ENCODE measurements at places on chromosomes 13 and 19.

DNA sequence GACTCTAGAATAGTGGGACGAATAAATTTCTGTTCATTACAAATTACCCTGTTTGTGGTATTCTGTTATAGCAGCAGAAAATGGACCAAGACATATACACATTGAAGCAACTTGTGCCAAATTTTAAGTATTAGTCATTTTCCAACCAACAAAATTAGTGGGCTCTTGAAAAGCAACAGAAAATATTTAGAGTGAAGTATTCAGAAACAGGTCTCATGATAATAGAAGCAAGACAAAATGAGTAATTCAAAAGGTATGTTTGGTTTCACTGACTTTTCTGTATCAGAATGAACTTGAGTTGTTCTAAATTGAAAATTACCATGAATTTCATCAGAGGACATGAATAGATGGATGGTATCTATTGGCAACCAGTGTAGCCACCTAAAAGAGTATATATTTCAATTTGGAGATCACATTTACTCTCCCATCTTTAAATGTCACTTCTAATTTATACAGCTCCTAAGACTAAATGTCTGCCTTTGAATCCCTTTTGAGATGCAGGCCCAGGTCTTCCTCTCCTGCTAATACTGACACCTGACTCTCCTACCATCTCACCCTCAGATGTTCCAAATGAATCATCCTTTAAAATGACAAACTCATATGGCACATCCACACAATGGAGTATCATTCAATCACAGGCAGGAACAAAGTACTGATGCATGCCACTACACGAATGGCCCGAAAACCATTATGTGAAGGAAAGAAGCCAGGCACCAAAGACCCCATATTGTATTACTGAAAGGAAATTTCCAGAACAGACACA is 40.7 kb upstream of the DOCK9 start:
- DNase-seq, result peak; percentile 79

- no peak for DNase-seq
Observed at GRCh38 chr19:41123716-41124294, 9.6 kb downstream of the CYP2F1 start.

GRCh38 chr13:43785650-43786471 is 911 bp downstream of the ENOX1 start:
- peak; percentile 62 for DNase-seq

- no peak for DNase-seq
Observed at GRCh38 chr13:111021270-111021669, 93.8 kb upstream of the ARHGEF7 start.

GRCh38 chr19:18366021-18366435 is 19.9 kb upstream of the GDF15 start:
- no peak for DNase-seq

- DNase-seq, result peak; percentile 28
Observed at GRCh38 chr19:44582581-44583265, 30.6 kb upstream of the IGSF23 start.

- DNase-seq, result no peak
Observed at GRCh38 chr19:18514800-18515682, 6.8 kb downstream of the ELL start.

- DNase-seq, result no peak
Observed at GRCh38 chr13:110396476-110396875, 89.4 kb downstream of the COL4A2 start.

DNA sequence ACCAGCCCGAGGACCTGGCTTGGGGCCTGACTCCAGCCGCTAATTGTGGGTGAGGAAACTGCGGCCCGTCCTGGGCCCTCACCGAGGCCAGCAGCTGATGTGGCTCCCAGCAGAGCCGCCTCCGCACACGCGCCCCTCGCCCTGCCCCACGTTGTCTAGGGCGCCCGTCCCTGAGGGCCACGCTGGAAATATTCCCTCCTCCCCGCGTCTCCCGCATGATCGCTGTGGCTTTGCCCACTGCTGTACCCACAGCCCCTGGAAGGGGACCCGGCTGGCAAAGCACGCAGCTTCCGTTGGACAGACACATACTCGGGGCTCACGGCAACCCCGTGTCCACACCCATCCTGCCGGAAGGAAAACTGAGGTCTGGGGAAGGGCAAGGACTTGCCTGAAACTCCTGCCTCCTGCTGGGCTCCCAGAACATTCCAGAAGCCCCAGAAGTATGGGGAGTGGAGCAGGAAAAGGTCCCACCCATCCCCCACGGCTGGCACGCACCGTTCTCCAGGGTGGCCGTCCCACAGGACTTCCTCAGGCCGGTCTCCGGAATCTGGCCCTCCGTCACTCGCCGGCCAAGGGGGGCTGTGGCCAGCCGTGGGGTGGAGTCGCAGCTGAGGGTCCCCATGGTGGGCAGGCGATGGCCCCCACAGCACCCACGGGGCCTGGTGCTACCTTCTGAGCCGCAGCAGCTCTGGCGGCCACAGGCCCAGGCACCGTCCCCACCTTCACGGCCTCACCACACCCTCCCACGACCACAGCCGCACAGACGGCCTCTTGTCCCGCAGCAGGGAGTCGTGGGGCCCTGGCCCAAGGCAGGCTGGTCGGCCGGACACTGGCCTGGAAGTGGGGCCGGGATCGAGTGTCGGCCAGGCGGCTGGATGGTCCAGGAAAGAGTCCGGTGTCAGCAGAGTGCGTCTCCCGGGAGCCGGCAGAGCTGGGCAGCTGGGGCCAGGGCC is 13.6 kb upstream of the SHC2 start:
- no peak for DNase-seq

DNA sequence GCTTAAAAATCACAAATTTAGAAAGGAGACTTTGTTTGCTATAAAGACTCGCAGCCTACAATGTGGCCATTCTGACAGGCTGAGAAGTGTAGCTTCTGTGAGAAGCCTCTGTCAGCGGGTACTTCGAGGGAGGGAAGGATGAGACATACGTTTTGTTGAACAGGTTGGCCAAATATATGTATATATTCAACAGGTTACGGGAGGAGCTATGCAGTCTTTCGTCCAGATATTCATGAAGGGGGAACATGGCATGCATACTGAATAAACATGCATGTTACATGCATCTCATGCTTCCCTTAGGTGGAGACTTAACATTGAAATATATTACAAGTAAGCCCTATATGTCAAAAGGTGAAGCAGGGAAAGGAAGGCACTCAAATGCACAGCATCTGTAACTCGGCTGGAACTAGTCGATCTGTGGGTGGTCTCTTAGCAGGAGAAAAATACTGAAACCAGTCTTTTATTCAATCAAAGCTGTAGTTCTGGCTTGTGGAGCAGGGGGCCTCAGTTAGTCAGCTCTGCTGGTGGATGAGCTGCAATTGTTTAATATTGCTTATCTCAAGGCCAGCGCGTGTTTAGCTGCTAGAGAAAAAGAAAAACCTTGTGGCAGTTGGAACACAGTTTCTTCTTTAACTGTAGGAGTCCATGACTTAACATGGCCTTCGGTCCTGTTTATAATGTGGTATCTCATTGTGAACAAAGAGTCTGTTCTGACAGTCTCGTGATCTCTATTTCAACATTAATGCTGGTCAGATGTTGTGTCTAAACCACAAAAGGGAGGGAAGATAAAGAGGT is 94.3 kb downstream of the FAM216B start:
- DNase-seq, result no peak

- peak; percentile 26 for DNase-seq
Observed at GRCh38 chr19:2719920-2720776, 1.0 kb downstream of the DIRAS1 start.

DNA sequence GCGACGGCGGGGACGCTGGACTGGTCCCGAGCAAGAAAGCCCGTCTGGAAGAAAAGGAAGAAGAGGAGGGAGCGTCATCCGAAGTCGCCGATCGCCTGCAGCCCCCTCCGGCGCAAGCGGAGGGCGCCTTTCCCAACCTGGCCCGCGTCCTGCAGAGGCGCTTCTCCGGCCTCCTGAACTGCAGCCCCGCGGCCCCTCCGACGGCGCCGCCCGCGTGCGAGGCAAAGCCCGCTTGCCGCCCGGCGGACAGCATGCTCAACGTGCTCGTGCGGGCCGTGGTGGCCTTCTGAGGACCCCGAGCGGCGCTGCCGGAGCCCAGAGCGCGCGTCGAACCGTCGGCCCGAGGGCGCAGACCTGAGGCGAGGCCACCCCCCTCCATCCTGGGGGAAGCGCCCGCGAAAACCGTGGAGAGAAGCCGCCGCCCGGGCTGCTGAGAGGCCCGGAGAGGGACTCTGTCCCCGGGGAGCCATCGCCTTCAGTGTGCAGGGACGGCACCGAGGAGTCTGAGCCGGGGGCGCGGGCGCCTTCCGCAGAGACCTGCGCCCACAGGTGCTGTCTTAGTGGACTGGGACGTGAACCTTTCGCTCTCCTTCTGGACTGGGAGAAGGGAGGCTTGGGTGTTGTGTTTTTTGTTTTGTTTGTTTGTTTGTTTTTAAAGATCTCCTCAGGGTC is 3.5 kb downstream of the IER2 start:
- DNase-seq, result peak; percentile 40

GRCh38 chr13:47508527-47509228 is 492.4 kb downstream of the SUCLA2 start:
- DNase-seq, result no peak

DNA sequence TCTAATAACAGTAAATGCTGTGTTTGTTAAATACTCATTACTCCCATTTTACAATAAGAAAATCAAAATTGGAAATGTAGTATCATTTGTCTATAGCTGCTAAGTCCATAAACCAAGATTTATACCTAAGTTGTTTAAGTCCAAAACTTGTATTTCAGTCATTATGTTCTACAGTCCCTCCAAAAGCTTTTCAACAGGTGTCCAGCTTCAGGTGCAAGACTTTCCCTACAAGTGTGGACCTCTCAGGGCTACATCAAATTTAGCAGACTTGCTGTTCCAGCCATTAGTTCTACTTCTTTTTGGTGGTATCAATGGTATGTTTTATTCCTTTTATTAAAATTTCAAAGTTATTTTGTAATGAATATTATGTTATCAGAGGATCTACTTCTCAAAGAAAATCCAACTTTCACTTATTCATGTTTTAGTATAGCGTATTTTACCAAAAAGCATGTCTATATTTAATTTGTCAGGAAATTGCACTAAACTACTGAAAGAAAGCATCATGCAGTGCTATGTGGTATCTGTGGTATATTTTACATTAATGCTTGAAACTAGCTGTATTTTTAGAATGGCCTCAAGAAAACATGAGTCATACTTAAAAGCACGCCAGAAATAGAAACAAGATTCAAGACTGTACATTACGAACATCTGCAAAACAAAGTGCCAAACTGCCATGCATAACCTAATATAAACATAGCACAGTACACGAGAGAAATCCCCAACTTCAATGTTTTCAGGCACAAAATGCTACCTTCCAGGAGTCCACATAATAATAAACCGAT is 44.5 kb downstream of the VWA8 start:
- peak; percentile 95 for DNase-seq

DNA sequence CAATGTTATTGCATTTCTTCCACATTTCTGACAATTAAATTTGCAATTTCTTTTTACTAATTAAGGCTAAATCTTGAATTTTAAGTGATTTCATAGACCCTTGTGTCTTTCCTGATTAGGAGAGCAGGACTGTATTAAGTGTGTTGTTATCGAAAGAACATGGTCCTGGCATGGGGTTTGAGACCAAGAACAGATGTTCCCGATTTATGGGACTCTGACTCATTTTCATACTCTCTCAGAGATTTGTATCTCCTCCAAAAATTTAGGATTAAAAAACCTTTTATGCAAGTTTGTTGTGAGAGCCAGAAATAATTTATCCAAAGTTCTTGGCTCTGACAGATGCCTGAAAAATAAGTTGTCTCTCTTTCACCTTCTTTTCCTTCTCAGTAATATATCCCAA is 589.3 kb upstream of the ARGLU1 start:
- peak; percentile 54 for DNase-seq

- no peak for DNase-seq
Observed at GRCh38 chr13:110475550-110476219, 85.8 kb downstream of the RAB20 start.

- DNase-seq, result no peak
Observed at GRCh38 chr13:98945863-98946605, 31.8 kb downstream of the DOCK9 start.

- peak; percentile 87 for DNase-seq
Observed at GRCh38 chr13:37747071-37747612, 122.4 kb downstream of the TRPC4 start.

DNA sequence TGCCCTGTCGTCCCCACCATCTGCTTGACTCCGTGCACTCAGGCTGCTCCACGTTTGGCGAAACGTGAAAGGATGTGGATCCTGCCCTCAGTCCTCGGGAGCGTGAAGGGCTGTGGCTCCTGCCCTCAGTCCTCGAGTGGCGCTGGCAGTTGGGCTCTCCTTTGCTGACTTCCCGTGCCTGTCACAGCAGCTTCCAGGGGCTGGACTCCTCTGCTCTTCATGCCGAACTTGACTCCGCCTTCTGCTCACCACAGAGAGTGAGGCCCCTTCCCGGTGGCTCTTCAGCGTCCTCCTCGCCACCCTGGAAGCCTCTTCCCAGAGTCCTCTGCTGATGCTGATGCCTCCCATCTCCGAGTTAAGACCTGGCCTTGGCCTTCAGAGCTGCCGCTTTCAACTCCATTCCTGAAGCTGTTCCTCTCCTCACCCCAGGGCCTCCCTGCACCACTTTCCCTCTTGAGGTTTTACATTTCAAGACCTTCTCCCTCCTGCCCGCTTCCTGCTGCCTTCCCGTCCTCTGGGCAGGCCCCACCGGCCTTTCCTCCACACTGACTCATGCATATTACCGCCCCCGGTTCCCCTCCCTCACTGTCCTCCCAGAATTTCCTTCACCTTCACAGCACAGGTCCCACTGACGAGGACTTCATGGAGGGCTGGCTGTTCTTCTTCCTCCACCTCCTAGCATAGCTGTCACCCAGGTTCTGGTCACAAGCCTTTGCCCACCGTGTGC is 111.7 kb downstream of the SHISA2 start:
- no peak for DNase-seq

- DNase-seq, result peak; percentile 42
Observed at GRCh38 chr13:113495494-113496210, 5.1 kb upstream of the DCUN1D2 start.

GRCh38 chr13:26601669-26602068 is 44.2 kb downstream of the WASF3 start:
- peak; percentile 66 for DNase-seq

GRCh38 chr19:57802269-57802668 is 12.4 kb downstream of the ZNF552 start:
- DNase-seq, result no peak

GRCh38 chr13:113809934-113810333 is 50.9 kb downstream of the TMEM255B start:
- no peak for DNase-seq

GRCh38 chr19:32662186-32662585 is 12.8 kb downstream of the ANKRD27 start:
- DNase-seq, result peak; percentile 52

DNA sequence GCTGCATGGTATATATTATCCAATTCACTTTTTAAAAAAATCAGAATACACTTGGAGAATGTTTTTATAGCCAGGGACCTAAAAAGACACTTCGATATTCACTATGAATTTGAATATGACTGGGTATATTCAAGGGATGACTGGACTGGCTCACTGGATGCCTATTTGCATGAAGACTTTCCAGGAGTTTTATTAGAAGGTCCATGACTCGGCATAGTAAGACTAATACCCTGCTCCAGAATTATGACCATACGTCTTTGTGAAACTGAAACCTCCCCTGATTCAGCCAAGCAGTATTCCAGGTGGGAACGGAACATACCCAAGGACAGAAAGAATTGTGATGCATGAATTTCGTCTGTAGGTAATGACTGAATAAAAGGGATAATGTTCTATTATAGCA is 3.9 kb upstream of the FAM216B start:
- DNase-seq, result no peak

GRCh38 chr13:20408181-20408580 is 117.5 kb downstream of the CRYL1 start:
- no peak for DNase-seq

- DNase-seq, result no peak
Observed at GRCh38 chr13:69796256-69796655, 311.4 kb upstream of the ATXN8OS start.

- no peak for DNase-seq
Observed at GRCh38 chr13:99031832-99032231, 54.0 kb upstream of the DOCK9 start.

- DNase-seq, result no peak
Observed at GRCh38 chr19:4354897-4355296, 11.5 kb downstream of the MPND start.

All from fibroblast of lung (primary cell).